ENCODE measurements at places on chromosomes 5 and 9.

GRCh38 chr9:135198144-135198543, 110.7 kb downstream of the OLFM1 start:
- DNase-seq = no peak

GRCh38 chr9:87513161-87513560, 15.5 kb downstream of the DAPK1 start:
- DNase-seq = no peak

GRCh38 chr9:18068900-18069299, 405.1 kb upstream of the ADAMTSL1 start:
- no peak for DNase-seq

- no peak for DNase-seq
These were observed 285.2 kb upstream of the SEMA6A start for GRCh38 chr5:116859666-116860320.

DNA sequence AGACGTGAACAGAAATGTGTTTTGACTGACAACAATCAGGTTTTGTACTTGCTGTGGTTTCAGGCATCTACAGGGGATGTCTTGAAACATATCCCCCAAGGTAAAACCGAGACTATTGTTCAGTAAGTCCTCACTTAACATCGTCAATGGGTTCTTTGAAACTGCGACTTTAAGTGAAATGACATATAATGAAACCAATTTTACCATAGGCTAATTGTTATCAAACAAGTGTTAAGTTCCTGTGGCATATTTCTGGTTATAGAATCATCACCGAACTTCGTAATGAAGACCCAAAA, 16.4 kb upstream of the OMD start:
- no peak for DNase-seq

GRCh38 chr5:14744296-14745187, 80.0 kb downstream of the OTULIN start:
- DNase-seq = no peak

- DNase-seq = no peak
These were observed 239.4 kb upstream of the PANK3 start for GRCh38 chr5:168818558-168818957.

DNA sequence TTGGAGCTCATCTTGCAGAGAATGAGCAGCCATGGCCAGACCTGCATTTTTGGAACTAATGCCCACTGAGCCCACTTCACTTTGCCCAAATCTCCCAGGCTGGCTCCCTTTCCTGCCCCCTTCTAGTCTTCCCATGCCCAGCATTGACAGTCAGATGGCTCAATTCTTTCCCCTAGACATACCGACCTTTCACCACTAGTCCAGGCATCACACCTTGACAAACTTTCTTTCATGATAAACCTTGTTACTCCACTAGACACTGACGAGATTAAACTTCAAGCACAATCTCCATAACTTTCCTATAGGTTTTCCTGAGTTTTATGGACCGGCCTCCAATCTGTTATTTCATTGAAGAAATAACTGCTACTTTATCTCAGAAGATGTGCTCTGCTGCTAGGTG, 47.8 kb upstream of the RAI14 start:
- no peak for DNase-seq

DNA sequence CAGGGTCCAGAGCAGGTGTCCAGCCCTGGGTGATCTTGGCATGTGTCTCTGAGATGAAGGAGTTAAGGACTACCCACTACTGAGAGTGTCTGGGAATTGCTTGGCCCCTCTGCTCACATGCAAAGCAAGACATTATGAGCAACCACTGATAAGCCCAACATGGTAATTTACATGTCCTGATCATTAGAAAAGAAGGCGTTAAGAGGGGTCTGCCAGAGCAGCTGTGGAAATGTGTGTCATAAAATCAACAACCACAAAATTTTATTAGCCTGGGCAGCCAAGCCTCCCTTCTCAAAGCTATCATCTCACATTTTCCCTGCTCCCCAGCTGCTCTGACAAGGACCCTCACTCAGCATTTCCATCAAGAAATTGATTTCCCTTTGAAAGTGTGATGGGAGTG, 351.0 kb downstream of the SPOCK1 start:
- DNase-seq = no peak

GRCh38 chr5:140262221-140262620, 40.7 kb downstream of the PFDN1 start:
- no peak for DNase-seq

- no peak for DNase-seq
These were observed 157.7 kb downstream of the SLF1 start for GRCh38 chr5:94776167-94776566.

- no peak for DNase-seq
These were observed 311.5 kb upstream of the MPDZ start for GRCh38 chr9:13590996-13591395.

GRCh38 chr9:2872250-2872930, 28.5 kb upstream of the PUM3 start:
- no peak for DNase-seq

DNA sequence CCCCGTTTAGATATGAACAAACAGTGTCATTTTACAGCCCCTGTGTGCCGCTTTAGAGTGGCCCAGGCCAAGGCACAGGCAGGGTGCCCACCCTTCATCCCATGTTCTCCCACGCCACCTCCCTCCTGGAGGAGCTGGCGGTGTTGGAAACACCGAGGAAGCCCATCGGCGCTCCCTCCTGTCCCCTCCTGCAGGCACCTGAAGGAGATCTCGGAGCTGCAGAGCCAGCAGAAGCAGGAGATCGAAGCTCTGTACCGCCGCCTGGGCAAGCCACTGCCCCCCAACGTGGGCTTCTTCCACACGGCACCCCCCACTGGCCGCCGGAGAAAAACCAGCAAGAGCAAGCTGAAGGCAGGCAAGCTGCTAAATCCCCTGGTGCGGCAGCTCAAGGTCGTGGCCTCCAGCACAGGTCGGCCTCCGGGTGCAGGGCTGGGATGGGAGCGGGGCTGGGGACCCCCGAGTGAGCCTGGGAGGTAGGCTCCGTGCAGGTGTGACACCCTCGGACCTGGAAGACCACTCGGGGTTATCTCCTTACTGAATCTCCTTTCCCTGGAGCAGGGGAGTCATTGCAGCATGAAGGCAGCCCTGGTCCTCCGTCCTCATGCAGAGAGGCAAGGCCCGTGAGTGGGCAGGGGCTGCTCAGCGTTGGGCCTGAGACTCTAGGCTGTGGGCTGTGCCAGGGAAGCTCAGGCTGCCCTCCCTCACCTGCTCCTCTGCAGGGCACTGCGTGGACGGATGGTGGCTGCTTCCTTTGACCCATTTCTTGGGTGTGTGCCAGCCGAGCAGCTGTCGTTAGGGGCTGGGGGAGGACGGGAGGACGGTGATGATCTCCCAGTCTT, 113.9 kb downstream of the WNK2 start:
- no peak for DNase-seq

Data from amniotic stem cell (primary cell).